NCI-H1436 (cell line): ENCODE measurements at places on chromosomes 7 and 10.

DNA sequence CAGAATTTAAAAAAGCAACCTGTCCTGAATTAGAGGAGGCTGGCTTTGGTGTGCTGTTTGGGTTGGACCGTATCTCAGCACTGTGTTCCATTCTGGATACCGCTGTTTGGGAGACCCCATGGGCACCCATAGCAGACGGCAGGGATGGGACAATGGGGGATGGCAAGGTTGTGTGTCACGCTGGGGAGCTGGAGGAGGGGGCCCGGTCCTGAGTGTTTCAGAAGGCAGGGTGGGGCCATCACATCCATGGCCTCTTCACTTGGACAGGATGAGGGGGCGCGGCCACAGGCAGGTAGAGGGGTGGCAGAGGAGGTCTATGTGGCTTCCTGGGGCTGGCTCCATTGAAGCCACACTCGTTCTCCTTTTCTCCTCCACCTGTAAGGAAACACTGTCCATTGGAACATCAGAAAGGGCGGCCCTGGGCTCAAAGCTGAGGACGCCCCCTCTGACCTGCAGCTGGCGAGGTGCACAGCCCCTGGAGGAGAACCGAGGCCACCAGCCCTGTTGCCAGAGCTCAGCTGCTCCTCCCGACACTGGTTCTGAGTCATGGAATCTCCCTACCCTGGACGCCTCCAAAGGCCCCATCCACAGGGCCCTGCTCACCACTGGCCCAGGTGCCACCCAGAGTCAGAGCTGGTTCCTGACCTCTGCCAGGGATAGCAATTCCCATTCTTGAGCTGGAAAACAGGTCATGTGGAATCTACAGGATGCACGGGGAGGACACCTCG lies 587.3 kb downstream of the DNAJB6 start:
- no peak for DNase-seq

DNA sequence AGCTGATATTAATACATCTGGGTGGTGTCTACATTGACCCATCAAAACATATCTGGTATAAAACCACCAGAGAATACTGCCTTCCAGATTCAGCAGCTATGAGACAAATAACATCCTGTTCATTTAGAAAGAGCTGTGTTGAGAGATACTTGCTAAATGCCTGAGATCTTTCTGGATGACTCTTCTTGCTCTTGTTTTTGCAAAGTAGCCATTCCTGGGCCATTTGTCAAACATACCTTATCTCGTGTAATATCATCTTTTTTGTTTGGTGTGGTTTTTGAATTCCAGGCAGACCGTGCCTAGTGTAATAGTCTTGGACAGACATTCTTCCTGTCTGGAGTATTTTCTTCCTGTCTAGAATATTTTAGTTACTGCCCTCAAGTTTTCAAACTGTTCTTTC lies 74.7 kb upstream of the PRR15 start:
- no peak for DNase-seq

DNA sequence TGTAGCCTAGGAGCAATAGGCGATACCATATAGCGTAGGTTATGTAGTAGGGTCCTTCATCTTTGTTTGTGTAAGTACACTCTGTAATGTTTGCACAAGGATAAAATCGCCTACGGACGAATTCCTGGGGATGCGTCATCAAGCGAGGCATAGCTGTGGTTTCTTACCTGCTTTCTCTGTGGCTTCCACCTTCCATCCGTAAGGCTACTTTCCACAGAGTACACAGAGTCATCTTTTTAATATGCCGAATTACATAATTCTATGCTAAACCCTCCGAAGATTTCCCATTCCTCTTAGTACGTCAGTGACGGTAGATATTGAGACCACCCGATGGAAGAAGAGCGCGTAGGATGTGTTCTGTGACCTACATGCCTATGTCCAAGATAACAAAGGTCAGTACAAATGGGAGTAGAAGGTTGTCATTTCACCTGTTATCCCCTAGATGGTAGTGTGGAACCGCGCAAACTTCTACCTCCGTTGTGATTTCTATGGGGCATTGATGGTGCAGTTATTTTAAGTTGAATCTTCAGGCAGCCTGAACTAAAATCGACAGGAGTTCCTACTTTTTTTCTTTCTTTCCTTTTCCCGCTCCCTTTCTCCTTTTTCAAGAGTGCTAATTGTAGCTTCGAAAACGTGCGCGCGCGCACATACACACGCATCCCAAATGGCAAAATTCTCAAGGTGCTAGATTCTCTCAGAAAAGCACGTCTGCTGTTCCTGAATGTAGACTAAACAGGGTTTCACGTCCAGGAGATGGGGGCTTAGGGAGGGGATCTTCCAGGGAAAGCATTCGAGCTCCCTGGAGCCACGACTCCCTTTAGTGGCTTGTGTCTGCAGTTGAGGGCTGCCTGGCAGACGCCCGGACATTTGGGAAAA lies 111.7 kb upstream of the MBL2 start:
- peak; percentile 2 for DNase-seq

DNA sequence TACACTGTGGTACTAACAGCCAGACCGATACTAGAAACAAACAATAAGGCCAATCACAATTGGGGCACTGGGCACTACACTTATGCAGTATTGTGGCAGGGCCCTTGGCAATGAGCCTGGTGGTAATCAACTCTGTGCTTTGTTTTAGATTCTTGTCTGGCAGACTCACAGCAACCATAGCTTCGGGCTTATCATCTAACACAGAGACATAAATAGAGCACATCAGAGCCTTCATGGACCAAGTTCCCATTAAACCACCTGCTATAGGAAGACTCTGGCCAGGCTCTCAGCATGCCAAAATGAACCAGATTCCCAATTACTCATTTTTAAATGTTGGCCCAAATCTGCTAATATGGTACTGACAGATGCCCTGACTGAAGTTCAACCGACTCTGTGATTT lies 218.6 kb downstream of the DGKI start:
- peak; percentile 6 for DNase-seq

DNA sequence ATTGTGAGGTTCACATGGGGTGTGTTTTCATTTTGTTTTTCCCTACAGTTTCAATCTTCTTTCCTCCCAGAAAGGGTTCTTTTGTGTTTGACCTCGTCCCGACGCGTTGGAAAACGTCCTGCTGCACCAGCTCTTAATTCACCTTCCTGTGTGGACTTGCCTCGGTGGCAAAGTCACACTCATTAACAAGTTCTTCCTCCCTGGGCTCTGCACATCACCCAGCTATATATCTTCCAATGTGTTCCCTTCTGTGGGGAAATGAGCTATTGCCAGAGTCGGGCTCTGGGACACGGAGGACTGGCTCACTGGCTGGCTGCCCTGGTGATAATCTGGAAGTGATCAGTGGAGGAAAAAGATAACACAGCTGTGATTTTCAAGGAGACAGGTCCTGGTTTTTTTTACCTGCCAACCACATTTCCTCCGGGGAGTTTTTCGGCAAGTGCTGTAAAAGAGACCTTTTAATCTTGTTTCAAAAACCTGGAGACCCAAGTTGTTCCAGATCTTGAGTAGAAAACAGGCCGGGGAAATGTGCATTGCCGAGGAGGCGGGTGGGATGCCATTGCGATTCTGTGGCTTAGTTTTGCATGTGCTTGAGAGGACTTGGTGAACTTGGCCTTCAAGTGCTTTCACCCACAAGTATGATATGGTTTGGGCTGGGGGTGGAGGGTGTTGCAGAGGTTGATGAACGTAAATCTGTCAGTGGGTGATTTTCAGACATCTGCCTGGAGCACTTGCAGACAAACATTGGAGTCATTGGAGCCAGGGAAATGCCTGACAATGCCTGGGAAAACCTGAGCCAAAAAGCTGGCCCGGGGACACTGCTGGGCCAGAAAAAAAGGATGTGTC lies 96.5 kb upstream of the CREB5 start:
- no peak for DNase-seq

DNA sequence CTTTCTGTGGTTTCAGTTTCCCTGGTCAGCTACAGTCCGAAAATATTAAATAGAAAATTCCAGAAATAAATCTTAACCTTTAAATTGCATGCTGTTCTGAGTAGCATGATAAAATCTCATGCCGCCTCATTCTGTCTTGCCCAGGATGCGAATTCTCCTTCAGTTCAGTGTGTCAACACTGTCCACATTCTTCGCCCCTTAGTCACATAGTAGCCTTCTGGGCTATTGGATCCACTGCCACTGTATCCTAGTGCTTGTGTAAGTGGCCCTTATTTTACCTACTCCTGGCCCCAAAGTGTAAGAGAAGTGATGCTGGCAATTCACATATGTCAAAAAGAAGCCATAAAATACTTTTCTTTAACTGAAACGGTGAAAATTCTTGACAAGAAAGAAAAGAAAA lies 129.6 kb downstream of the ZWINT start:
- DNase-seq: no peak

- no peak for DNase-seq
Measured at GRCh38 chr7:92849322-92849721, 12.9 kb upstream of the CDK6 start.

DNA sequence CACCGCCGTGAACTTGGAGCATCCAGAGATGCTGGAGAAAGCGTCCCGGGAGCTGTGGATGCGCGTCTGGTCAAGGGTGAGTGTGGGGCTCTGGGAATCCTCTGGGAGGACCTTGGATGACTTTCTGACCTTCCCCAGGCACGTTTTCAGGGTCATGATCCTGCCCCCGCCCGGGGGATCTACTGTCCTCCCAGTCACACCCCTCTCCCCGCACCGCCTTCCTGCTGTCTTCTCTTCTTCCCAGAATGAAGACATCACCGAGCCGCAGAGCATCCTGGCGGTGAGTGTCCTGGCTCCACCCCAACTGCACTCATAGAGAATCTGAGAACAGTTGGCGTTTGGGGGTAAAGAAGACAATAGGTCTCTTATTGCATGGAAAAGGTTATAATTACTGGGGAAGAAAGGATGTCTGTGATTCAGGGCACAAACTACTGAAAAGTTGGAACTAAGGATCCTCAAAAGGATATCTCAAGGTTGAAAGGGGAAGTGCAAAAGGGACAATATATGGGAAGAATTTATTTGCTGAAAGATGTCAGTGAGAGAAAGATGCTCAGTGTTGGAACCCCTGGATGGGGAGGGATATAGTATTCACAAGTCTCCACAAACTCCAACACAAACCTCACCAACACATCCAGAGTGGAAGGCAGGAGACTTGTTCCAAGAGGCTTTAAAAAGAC lies 1.9 kb downstream of the GSTK1 start:
- DNase-seq: no peak

- no peak for DNase-seq
Measured at GRCh38 chr10:91049988-91050360, 129.1 kb upstream of the ANKRD1 start.

- DNase-seq: no peak
Measured at GRCh38 chr7:12701433-12701832, 14.0 kb downstream of the ARL4A start.

DNA sequence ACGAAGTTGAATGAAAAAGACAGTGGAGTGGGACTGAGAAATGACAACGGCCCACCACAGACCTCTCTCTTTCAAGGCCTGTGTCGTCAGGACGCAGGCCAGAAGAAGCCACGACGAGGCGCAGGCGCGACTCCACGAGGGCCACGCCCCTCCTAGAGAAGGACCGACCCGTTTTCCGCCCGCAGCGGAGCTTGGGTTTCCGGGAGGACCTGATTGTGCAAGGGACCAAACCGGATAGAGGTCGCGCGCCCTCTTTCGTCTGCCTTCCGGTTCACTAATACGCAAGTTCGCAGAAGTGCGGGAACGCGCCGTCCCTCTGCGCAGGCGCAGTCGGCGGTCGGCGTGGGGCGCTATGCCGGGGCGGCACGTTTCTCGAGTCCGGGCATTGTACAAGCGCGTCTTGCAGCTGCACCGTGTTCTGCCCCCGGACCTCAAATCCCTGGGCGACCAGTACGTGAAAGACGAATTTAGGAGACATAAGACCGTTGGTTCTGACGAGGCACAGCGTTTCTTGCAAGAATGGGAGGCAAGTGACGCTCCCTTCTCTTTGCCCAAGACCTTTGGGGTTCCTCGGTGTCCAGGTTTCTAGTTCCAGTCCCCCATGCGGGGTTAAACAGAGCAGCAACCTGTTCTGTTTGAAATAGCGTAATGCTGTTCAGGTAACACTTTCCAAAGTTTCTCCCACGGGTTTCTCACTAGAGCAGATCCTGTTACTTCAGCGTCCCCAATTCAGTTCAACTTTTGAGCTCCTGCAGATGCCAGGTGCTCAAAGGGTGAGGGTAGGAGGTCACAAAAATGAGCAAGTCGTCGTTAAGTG lies at the start of gene SDHAF3:
TSS of gene SDHAF3 (plus strand) at position 327 of the 817 bp plus-strand sequence. CDS start at position 353, 26 bp downstream.
- DNase-seq: peak; percentile 97

- no peak for DNase-seq
Measured at GRCh38 chr7:43454936-43455518, 127.9 kb upstream of the STK17A start.

GRCh38 chr7:43769791-43770465 lies 11.4 kb downstream of the BLVRA start:
- no peak for DNase-seq

DNA sequence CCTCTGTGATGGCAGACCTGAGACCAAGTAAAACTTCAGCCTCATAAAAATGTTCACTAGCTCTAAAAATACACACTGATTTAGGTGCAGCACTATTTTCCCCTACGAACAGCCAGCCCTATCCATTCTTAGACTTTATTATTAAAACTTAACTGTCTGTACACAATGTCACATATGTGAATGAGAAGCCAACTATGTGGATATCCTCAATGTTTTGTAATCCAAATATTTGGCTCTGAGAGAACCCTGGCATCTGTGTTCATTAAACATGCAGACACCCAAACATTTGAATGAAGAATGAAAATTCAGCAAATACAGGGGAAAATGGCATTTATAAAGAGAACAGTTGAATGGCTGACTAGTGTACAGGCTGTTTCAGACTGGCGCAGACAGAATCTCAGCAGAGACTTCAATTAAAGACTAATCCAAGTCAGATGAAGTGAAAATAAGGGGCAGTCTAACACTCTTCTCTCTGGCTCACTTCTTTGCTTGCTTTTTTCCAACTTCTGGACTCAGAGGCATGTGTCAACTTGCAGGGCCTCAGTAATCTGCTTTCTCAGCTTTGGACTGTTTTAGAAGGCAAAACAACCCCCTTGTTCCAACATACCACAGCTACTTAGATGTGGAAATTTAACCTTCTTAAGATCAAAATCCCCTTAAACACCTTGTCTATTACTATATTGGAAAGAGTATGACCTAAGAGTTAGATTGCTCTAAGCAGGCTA lies 47.4 kb upstream of the FAM180A start:
- no peak for DNase-seq

DNA sequence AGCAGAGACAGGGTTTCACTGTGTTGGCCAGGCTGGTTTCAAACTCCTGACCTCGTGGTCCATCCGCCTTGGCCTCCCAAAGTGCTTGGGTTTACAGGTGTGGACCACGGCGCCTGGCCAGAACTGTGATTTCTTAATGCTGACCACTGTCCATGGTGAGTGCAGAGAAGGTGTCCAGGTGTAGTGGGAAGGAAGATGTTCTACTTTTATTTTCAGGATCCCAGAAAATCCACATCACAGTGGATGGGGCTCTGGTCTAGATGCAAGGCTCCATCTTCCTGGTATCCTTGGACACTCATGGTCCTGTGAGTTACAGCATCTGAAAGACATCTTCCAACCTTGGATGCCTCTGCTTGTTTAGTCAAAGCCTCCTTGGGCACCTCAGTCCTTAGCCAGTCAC lies 92.7 kb downstream of the CCDC3 start:
- DNase-seq: no peak

- no peak for DNase-seq
Measured at GRCh38 chr7:44533301-44534055, 7.7 kb downstream of the NPC1L1 start.

GRCh38 chr7:123308254-123308951 lies 108.6 kb upstream of the SLC13A1 start:
- no peak for DNase-seq
